Thyroid gland (tissue), 4 donors: ENCODE measurements at places on chromosomes 1 and 21.

DNA sequence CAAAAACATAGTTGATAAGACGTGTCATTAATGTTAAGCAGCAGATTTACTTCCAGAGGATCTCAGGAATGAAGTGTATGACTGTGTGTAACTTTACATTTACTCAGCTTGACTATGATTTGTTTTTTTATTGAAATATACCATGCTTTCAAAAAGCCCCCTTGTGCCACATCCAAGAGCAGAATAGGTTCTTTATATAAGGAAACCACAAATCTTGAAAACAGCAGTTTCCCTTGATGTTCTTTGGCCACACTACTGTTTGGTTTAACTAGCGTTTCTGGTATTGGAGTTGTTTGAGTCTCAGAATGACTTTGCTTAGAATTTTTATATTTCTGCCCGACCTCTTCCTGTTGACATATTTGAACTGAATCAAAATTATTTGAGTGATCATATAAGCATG lies 25.0 kb downstream of the LRRC8C start:
- DNase-seq, result no peak

DNA sequence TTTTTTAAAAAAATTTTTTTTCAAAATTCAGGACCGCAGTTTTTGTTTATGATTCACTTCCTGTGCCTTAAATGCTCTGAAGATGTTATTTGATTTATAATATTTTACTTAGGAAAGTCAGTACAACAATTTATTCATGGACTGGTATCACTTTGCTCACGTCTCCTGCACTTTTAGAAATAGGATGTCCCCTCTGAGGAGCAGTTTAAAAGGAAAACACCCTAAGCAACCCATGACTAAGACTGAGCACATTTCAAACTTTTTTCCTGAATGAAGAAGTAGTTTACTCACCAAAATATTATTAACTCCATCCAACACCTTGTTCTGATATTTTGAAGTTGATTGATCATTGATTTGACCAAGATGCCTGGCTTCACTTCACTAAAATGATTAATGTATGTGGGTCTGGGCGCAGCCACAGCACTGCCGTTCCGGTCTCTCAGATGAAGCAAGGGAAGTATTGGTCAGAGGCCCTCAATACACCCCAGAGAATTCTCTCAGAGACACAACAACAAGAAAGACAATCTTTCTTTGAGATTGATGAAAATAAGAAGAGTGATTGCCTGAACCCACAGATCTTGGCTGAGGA lies 223.9 kb downstream of the TGFB2 start:
- no peak for DNase-seq

GRCh38 chr1:66777831-66778230 lies 23.2 kb downstream of the INSL5 start:
- DNase-seq, result no peak

GRCh38 chr1:111369645-111370044 lies 57.9 kb downstream of the OVGP1 start:
- DNase-seq, result no peak

DNA sequence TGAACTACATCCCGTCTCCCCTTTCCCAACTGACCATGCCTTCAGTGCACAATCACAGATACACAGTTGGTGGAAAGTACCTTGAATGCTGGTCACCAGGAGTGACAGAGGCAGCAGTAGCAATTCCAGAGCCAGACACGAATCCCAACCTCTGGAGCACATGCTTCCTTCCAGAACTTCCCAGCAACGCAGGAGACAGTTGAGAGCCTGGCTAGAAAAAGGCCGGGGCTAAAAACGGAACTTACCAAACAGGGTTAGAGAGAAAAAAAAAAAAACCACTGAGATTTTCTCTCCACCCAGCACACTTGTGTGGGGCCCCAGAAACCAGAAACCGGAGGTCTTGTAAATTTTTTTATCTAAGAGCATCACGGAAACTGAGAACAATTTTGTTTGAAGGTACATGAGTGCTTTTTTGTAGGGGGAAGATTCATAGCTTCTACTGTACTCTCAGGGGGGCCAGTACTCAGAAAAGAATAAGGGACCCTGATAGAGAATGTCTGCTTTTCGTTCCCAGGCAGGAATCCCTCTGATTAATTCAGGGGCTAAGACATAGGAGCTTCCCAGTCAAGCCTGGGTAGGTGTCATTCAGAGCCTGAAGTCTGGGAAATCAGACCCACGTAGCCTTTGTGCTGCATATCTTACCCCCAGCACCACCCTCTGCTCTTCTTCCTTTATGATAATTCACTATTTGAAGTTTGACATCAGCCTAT lies at the start of gene CD48:
Gene CD48 (minus strand): TSS at position 221 of the 710 bp plus-strand sequence. CDS start 59 bp downstream, at position 162.
- no peak for DNase-seq

GRCh38 chr1:68675336-68675735 lies 178.5 kb upstream of the DEPDC1 start:
- no peak for DNase-seq

DNA sequence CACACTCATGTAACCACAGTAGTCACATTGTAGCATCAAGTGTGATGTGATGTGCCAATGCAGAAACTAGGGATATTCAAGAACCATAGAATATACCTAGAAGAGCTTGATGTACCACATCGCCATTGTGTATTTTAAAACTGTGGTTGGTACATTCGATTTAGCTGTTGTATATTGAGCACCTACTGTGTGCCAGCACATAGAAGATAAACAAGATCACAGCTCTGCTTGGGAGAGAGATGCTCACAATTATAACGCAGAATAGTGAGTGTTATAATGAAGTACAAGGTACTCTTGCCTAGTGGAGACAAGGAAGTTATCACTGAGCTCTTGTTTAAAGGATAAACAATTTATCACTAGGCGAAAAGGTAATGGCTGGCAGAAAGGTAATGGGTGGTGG lies 4.7 kb downstream of the BTF3L4 start:
- no peak for DNase-seq

- peak; percentile 80 for DNase-seq
Observed at GRCh38 chr21:38349111-38349746, 92.4 kb downstream of the KCNJ15 start.

GRCh38 chr1:222732216-222733159 lies 4.5 kb upstream of the FAM177B start:
- no peak for DNase-seq

- no peak for DNase-seq
Observed at GRCh38 chr21:16976193-16976592, 536.6 kb upstream of the CXADR start.

- DNase-seq, result no peak
Observed at GRCh38 chr1:116390195-116390594, 17.2 kb downstream of the ATP1A1 start.

DNA sequence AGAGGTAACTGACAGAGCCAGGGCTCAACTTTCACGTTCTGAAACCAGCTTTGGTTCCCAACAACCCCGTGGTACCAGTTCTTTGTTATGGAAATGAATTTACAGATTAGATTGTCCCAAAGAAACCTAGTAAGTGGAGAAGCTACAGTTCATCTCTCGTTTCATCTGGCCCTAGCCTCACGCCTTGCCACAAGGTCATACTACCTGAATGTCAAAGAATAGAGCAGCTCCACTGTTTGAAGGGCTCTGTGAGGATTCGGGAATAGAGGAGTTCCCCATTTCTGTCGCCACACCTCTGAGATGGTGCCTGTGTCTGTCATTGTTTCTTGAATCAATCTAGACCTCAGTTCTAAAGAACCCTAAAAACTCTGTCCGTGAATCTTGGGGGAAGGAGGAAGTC lies 15.0 kb upstream of the CDC42 start:
- DNase-seq, result no peak

GRCh38 chr1:81548918-81549587 lies 251.7 kb upstream of the ADGRL2 start:
- DNase-seq, result no peak

- DNase-seq, result no peak
Observed at GRCh38 chr1:109275706-109276345, 7.1 kb downstream of the PSRC1 start.

DNA sequence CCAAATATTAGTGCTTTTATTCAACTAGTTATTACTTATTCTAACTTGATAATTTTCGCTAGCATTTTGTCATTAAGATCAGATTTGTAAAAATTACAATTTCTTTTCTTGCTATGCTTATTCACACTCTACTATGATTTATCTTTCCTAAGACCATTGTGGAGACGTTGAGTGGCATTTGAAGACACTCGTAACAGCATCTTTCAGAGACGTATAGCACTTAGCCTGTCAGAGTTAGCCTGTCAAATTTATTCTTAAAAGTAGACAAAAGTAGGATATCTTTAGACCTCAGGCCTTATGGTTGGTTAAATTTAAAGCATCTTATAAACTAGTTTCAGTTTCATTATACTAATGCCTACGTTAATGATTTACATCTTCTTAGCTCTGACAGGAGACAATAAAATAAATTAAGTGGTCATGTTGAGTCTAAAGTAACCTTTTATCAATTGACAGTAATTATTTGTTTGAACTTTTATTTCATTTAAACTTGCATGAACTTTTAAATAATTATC lies 1410.1 kb downstream of the MRPL39 start:
- no peak for DNase-seq

- no peak for DNase-seq
Observed at GRCh38 chr1:235931171-235931738, 64.5 kb upstream of the LYST start.

- peak; percentile 53 for DNase-seq
Observed at GRCh38 chr1:247332623-247333361, 1.1 kb upstream of the ZNF496 start.

- peak; percentile 22 for DNase-seq
Observed at GRCh38 chr1:157580179-157580827, 17.6 kb downstream of the FCRL4 start.

- DNase-seq, result peak; percentile 91
Observed at GRCh38 chr1:173476665-173477285, 360 bp upstream of the PRDX6 start.

DNA sequence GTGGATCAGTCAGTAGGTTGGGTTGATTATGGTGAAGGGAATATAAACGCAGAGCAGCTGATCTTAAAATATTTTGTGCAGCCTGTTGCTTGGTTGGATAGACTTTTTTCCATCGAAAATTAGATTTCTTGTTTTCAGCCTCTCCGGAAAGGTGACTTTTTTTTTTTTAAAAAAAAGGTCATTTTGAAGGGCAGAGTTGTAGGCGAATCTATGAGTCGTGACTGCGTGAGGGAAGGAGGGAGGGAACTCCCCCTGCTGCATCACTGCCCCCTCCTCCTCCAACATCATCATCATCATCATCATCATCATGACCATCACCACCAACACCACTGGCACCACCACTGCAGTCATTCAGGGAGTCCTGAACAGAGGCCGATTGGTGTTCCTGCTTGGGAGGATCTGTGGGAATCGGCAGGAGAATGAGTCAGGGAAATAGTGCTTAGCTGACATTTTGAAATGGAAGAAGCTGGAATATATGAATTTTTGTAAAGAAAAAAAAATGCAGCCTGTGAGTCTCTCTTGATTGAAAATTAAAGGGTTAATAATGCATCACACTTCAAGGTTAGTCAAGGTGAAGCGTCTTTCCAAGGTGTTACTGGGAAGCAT lies 1.2 kb downstream of the ATP1B1 start:
- DNase-seq, result peak; percentile 53

DNA sequence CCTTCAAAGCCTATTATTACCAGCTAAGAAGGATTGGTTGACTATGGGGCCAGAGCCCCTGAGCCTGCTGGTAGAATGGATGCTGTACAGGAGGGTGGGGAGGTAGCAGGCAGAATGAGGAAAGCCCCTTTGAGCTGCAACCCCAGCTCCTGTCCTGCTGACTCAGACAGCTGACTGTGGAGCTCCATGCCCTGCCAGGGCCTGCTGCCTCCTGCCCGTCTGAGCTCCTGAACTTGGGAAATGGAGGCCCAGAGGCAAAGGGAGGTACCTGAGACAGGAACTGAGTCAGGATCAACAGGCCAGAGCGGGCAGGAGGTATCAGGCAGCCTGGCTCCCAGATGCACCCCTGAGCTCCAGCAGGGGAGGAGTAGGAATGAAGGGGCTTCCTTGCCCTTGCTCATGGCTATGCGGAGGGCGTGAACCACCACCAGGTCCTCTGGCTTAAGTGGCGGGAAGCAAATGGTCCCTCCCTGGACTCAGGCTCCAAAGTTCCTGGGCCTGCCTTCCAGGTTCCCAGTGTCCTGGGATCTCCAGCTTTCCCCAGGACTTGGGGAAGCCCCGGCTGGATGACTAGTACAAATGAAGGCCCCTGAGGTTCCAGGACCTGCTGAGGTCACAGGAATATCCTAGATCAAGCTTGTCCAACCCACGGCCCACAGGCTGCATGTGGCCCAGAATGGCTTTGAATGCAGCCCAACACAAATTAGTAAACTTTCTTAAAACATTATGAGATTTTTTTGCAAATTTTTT lies 3.9 kb upstream of the SFN start:
- DNase-seq, result no peak

DNA sequence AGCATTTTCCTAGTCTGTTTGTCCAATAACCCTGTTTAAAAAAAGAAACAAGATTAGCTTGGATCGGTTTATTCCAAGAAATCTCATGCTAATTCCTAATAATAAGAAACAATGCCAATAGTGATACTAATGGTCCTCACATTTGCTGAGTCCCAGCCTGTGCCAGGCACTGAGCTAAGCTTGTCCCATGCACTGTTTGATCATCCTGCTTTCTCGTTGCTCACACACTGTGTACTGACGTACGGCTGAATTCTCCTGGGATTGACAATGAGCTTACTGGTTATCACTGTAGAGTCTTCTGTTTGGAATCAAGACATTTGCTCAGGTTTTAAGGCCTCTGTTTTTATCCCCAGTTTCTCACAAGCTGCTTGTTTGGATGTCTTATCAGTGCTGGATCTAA lies 71.1 kb downstream of the CACNA1E start:
- DNase-seq, result no peak

DNA sequence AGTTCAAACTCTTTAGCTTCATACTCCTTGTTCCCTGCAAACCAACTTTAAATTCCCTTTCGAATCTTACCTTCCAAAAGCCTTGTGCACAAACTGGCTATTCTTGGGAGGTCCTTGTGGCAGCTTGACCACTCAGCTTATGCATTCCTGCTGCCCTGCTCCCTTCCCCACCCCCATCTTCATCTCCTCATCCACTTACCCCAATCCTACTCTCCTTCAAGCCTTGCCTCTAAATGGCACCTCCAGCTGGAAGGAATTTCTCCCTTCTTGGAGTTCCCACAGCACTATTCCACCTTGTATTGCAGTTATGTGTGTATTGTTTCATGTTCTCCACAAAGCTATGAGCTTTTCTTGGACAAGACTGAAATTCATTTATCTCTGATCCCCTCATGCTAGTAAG lies 15.3 kb upstream of the DIRAS3 start:
- DNase-seq, result no peak

DNA sequence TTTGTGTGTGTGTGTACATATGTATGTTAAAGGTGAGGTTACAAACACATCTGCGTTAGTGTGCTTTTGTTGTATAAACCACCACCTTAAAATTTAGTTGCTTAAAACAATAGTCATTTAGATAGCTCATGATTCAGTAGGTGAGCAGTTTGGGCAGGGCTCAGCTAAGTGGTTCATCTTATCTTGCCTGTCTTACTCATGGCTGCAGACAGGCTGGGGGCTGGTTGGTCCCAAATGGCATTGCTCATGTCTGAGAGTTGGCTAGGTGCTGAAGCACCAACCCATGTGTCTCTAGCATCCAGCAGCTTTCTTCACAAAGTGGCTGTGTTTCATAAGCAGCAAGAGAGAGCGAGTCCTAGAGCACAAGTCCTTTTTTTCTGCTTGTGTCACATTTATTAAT lies 91.4 kb downstream of the MACF1 start:
- no peak for DNase-seq

GRCh38 chr1:13751458-13751871 lies 51.5 kb downstream of the PRDM2 start:
- no peak for DNase-seq

GRCh38 chr1:160866695-160867260 lies 4.1 kb upstream of the CD244 start:
- DNase-seq, result no peak

GRCh38 chr1:178689769-178690168 lies 35.3 kb upstream of the RALGPS2 start:
- no peak for DNase-seq
